ENCODE measurements at places on chromosomes 5 and 9. TPM values are rescaled to one million over a fixed set of nuclear protein-coding genes. Genes with fewer than 3 reads are reported as not detected.

Gene HOMER1
- total RNA-seq, result 2.1 TPM

Gene GALNT12
- total RNA-seq, result 10.2 TPM

- DNase-seq, result no peak
Observed at GRCh38 chr5:72125941-72126620, 18.8 kb downstream of the MAP1B start.

- no peak for DNase-seq
Observed at GRCh38 chr5:135707302-135707701, 127.2 kb upstream of the SLC25A48 start.

GRCh38 chr5:1800472-1801221, 560 bp upstream of the NDUFS6 start:
- no peak for DNase-seq

Data from prostate gland (tissue), 2 donors.